ENCODE measurements at places on chromosomes 5 and 9.

- no peaks in the 10 kb centered on the region for H3K36me3 ChIP-seq
- no peak overlapping the region for H3K27ac ChIP-seq
- no peak for DNase-seq
Observed at GRCh38 chr5:32990593-32991420, 279.7 kb downstream of the NPR3 start.

GRCh38 chr5:177478711-177479646 is 5.5 kb upstream of the DBN1 start:
- peaks cover 11% of the 10 kb centered on the region for H3K27me3 ChIP-seq
- peak overlapping the region; percentile 74 for H3K4me3 ChIP-seq
- peaks cover 6% of the 10 kb centered on the region for H3K36me3 ChIP-seq
- peaks cover 41% of the 10 kb centered on the region for H3K4me1 ChIP-seq
- H3K27ac ChIP-seq, result no peak overlapping the region

GRCh38 chr5:111364992-111365391 is 140.8 kb downstream of the CAMK4 start:
- H3K27me3 ChIP-seq, result peaks cover 24% of the 10 kb centered on the region
- no peaks in the 10 kb centered on the region for H3K36me3 ChIP-seq
- H3K4me1 ChIP-seq, result no peaks in the 10 kb centered on the region
- H3K27ac ChIP-seq, result no peak overlapping the region

DNA sequence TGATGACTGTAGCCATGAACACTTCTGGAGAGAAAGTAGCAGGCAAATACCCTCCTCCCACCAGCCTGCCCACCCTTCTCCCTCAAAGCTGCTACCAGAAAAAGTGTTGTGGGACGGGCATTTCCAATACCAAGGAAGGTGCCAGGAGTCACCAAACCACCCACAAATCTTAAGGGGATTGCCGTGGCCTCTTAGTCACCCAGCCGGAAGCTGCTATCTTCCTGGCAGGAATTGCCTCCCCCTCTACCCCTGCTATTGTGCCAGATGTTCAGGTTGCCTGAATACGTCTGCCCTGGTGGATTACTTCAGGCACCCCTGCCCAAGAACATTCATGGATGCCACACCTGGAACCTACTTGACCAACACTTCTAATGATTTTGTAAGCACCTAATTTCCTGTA is 156.1 kb downstream of the TTC39B start:
- H3K36me3 ChIP-seq, result no peaks in the 10 kb centered on the region
- H3K4me3 ChIP-seq, result no peak overlapping the region

GRCh38 chr5:44051591-44051990 is 337.6 kb downstream of the FGF10 start:
- no peak for DNase-seq
- no peak overlapping the region for H3K27ac ChIP-seq
- no peaks in the 10 kb centered on the region for H3K4me1 ChIP-seq
- H3K27me3 ChIP-seq, result no peaks in the 10 kb centered on the region
- H3K4me3 ChIP-seq, result no peak overlapping the region

DNA sequence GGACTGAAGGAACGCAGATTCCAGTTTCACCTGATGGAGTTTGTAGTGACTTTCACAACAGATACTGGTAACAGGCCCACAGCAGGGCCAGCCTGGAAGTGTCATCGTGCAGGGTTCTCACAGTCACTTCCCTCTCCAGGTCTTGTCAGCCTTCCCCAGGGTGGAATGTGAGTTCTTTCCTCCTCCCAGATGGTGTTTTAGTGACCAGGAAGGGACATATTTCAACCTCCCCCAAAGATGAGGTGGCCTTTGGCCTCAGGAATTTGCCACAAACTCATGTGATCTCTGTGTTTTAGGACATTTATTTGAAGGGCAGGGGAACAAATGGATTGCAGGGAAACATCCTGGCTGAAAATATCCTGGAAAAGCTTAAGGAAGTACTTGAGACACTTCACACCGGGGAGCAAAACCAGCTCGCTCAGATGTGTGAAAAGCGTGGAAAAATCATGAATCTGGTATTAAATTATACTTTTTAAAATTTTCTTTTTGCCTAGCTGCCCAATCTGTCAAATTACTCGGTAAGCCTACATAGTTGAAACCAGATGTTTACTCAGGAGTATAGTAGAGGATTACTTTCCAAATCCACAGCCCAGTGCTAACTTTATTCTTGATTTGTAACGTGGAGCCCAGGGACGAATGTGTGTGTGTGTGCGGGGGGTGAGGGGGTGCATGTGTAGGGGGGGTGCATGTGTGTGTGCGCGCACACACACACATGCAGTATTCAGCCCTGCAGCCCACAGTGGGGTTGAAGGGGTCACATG is 66.8 kb downstream of the PTPDC1 start:
- H3K4me3 ChIP-seq, result no peak overlapping the region
- no peaks in the 10 kb centered on the region for H3K27me3 ChIP-seq
- H3K4me1 ChIP-seq, result peaks cover 6% of the 10 kb centered on the region
- H3K36me3 ChIP-seq, result no peaks in the 10 kb centered on the region
- H3K27ac ChIP-seq, result no peak overlapping the region

DNA sequence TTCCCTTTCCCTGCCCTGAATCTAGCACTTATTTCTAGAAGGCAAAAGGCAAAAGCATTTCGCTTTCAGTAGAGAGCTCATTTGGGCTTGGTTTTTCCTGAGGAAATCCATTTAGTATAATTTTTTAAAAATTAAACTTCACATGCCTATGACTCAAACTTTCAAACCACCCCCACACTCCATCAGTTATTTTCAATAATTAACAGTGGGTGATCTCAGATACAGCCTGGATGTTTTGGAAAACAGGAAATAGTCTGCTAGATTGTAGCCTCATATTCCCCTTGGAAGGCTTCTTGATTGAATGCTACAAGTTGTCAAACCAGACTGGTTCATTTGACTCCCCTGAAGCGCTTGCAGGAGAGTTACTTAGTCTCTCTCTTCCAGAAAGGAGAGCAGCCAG is 40.6 kb downstream of the SEMA5A start:
- H3K27me3 ChIP-seq, result no peaks in the 10 kb centered on the region
- DNase-seq, result no peak
- no peak overlapping the region for H3K27ac ChIP-seq
